Kasumi-1 (cell line): ENCODE measurements at places on chromosomes 12 and 14.

GRCh38 chr12:91219919-91220318 is 37.3 kb upstream of the DCN start:
- no peak for DNase-seq

DNA sequence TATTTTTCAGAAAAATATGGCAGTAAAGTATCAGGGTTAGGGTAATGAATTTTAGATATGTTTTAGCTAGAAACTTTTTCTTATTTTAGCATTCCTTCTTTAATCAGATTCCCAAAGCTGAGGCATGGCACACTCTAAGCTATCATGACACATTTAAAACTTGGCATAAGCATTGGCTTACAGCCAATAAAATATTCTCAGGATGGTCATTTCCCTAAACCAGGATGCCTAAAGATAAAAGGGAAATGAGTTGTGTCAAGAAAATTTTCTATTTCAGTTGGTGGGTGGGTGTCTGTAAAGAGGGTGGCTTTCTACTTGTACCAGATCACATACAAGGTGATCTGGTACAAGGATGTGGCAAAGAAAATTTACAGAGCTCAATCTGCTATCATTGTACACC is 47.8 kb downstream of the PEBP1 start:
- no peak for DNase-seq

GRCh38 chr14:36857136-36857535 is 195.5 kb downstream of the PAX9 start:
- DNase-seq, result no peak

- no peak for DNase-seq
These were observed 103.7 kb upstream of the MDM1 start for GRCh38 chr12:68435816-68436215.

- DNase-seq, result peak; percentile 40
These were observed 67.6 kb downstream of the KIF21A start for GRCh38 chr12:39375206-39375808.

- no peak for DNase-seq
These were observed 10.7 kb downstream of the EID3 start for GRCh38 chr12:104314242-104314614.

DNA sequence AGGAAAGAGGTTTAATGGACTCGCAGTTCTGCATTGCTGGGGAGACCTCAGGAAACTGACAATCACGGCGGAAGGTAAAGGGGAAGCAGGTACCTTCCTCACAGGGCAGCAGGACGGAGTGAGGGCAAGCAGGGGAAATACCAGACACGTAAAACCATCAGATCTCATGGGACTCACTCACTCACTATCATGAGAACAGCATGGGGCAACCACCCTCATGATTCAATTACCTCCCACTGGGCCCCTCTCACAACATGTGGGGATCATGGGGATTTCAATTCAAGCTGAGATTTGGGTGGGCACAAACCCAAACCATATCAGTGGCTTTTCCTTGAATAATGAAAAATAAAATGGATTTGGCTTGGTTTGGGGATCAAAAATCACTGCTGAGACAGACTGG is 380.5 kb downstream of the VRK1 start:
- no peak for DNase-seq

GRCh38 chr12:11771895-11772502 is 122.5 kb downstream of the ETV6 start:
- no peak for DNase-seq

DNA sequence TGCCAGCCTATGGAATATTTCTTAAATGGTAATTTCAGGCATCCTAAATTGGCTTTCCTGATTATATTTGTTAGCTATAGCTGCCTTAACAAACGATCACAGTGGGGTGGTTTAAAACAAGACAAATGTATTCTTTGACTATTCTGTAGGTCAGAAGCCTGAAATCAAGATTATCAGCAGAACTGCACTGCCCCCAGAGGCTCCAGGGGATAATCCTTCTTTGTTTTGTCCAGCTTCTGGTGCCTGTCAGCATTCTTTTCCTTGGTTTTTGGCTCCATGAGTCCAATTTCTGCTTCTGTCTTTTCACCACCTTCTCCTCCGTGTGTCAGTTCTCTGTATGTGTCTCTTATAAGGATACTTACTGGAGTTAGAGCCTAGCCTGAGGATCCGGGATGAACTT is 1282.2 kb upstream of the USP15 start:
- DNase-seq, result peak; percentile 5

DNA sequence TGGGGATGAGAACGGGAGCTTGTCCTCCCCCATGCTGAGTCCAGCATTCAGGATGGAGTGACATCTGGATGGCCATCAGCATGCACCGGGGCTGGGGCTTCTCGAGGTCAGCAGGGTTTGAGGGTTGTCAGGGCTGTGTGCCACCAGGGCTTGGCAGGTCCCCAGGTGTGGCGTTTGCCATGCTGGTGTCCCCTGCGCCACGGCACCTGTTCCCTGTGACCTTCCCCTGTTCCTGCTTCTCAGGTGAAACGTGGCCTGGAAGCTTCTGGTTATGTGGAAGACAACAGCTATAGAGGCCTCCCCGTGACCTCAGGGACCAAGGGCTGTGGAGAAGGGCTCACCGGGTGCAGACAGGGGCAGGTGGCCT is 152.4 kb downstream of the KIF26A start:
- DNase-seq, result no peak

GRCh38 chr14:82855912-82856391 is 1322.3 kb upstream of the SEL1L start:
- DNase-seq, result peak; percentile 48

DNA sequence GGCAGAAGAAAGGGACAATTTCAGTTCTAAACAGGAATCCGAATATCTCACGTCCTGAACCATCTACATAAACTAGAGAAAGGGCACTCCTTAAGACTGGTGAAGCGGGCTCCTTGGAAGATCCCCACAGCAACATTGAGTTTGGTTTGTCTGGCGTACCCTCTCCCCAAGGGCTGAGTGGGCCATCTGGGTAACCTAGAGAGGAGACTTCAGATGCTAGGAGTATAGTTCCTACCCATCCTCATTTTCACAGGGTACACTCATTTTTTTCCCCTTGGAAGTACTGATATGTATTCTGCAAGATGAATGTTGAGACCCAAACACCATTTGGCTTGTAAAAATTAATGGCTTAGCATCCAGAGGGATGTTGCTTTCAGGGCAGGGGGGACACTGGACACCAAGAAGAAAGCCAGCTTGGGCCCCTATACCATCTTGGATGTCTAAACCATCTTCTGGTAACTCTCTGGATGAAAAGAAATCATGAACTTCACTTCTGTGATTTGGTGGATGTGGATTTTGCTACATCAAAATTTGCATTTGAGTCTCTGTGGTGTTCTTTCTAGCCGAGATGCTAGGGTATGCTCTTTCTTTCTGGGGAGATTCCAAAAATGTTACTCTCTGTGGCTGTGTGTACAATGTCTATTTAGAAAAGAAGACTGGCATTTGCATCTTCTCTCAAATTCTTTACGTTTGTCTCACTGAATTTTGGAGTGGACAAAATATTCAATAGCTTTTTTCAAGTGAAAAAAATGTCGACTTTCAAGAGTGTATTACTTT is 97.7 kb downstream of the ETV6 start:
- DNase-seq, result no peak

DNA sequence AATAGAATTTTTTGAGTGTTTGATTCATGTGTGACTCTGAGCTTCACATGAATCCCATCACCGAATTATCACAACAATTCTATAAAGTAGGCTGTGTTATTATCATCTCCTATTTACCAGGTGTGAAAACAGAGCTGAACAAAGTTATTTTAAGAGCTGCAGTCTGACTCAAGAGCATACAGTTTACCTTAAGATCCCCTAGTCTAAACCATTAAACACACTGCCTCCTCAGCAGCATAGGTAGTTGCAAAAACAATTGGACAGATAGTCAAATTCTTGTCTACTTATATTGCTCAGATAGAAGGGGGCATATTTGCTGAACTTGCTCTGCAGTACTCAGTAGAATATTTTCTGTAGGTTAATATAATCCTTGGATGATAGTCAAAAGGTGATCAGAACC is 219.8 kb upstream of the ATP2B1 start:
- DNase-seq, result no peak

DNA sequence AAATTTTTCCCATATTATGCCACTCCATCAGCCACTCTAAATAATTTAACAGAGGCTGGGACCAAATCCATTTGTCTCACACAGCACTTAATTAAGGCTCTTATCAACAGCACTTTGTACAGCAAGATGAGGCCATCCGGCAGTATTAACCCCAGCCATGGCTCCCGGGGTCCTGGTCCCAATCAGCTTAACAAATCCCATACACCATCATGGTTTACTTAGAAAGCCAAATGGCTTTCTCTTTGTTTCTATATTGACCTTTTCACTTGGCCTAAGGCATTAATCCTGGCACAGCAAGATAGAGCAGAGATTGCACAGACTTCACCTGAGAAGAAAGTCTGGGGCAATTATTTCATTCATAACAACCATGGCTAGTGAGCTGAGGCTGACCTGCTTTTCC is 38.6 kb downstream of the SPTSSA start:
- DNase-seq, result no peak

DNA sequence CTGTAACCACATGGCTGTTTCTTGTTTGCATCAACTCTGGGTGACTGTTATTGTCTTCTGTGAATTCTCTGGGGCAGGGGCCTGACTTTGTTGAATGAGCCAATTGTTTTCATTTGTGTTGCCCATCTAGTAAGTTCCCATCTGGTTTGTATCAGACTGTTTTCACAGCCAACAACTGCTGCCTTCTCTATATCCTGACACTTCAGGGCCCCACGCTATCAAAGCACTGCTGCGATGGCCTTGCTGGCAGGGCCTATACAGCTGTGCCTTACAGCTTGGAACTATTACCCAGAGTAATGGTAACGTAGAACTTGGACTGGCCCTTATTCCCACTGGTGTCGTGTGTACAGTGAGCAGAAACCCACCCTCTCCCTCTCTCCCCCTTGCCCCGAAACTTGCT is 104.3 kb upstream of the DACT1 start:
- DNase-seq, result no peak

- no peak for DNase-seq
These were observed 118.8 kb upstream of the CCND2 start for GRCh38 chr12:4154672-4155225.

DNA sequence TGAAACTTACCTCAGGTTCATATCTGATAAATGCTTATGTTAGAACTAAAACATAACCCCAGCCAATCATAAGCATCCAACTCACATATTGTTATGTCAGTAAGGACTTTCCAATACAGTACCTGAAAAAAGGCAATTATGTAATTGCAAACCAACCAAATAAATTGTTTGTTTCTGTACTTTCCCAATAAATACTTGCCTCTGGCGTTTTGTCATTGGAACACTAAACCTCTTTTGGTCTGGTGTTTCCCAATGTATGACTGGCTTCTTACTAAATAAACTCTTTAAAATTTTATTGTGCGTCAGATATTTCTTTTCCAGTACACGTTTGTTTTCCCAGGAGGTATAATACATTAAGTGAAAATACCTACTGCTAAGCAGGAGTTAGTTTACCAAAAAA is 6.7 kb upstream of the PTPRB start:
- DNase-seq, result no peak

GRCh38 chr12:48122065-48122834 is 3.1 kb downstream of the PFKM start:
- no peak for DNase-seq

- no peak for DNase-seq
These were observed 352.2 kb downstream of the FSCB start for GRCh38 chr14:44154874-44155273.

- DNase-seq, result no peak
These were observed 254.9 kb downstream of the LRIG3 start for GRCh38 chr12:58665375-58665774.

DNA sequence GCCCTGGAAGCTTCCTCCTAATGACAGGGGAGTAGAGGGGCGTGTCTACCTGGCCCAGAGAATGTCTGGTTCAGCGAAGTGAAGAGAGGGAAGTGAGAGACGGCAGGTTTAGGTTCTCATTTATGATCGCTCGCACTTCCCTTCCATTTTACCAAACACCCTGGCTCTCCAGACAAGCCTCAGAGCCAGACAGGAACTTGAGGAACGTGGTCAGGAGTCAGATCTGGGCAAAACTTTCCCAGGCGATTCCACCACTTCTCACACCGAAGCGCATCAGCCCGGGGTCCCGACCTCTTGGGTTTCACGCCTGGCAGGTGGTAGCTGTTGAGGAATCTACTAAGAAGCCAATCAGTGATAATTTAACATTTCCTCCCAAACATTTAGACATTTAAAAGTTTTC is 21.3 kb downstream of the ACTN1 start:
- DNase-seq, result no peak

DNA sequence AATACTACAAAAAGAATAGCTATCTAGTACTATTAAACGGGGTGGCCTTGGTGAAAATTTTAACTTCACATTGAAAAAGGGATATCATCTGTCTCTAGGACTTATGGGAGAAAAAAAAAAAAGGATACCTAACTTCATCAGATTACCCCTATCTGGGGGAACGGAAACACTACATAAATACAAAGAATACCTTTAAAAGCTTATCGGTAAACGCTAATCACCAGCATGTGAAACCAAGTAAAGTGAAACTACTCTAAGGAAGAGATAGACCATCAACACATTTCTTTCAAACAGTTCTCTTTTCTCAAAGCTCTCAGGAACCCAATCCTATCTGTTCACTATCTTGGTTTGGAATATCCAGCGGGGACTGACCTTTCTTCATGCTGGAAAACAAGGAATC is 3.5 kb downstream of the KICS2 start:
- no peak for DNase-seq

- DNase-seq, result no peak
These were observed 70.5 kb downstream of the FGD6 start for GRCh38 chr12:95146769-95147168.

DNA sequence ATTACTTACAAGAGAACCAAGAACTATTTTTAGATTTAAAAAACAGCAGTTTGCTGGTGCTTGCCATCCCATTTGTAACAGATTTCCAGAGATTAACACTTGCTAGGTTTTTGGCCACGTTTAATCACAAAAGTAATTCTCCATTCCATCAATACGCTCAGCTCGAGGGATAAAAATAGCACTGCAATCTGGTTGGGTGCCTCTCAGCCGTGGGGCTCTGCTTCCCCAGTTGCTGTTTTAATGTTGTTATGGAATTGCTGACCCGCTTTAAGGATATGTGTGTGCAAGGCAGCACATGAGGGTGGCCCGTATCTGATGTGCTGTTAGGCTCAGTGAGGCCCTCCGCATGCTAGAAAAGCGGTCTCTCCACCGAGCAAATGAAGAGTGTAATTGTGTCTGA is 222.2 kb upstream of the TMEM260 start:
- DNase-seq, result no peak

- DNase-seq, result no peak
These were observed 57.1 kb downstream of the STON2 start for GRCh38 chr14:81342850-81343580.

- DNase-seq, result no peak
These were observed 635.7 kb upstream of the FLRT2 start for GRCh38 chr14:84894254-84894653.

- peak; percentile 15 for DNase-seq
These were observed 29.2 kb downstream of the GNS start for GRCh38 chr12:64729909-64730587.

- DNase-seq, result no peak
These were observed 311.0 kb upstream of the RGS6 start for GRCh38 chr14:71621276-71621675.

- DNase-seq, result no peak
These were observed 79.5 kb downstream of the PRIMA1 start for GRCh38 chr14:93708800-93709199.

GRCh38 chr12:5715021-5715420 is 230.0 kb downstream of the ANO2 start:
- DNase-seq, result no peak
